ENCODE measurements at places on chromosomes 2 and 18. TPM values are rescaled to one million over a fixed set of nuclear protein-coding genes. Genes with fewer than 3 reads are reported as not detected.

The KIF5C gene
- 13.3 TPM for total RNA-seq

The SLC8A1 gene
- total RNA-seq: 40.8 TPM

- H3K4me1 ChIP-seq: no peaks in the 10 kb centered on the region
- DNase-seq: no peak
- no peaks in the 10 kb centered on the region for H3K36me3 ChIP-seq
- no peak overlapping the region for H3K27ac ChIP-seq
- H3K27me3 ChIP-seq: no peaks in the 10 kb centered on the region
- H3K4me3 ChIP-seq: no peak overlapping the region
Measured at GRCh38 chr2:7419814-7420311, 502.7 kb downstream of the RNF144A start.

- H3K4me3 ChIP-seq: no peak overlapping the region
- H3K36me3 ChIP-seq: no peaks in the 10 kb centered on the region
- peak overlapping the region; percentile 48 for H3K27ac ChIP-seq
- no peak for DNase-seq
- no peaks in the 10 kb centered on the region for H3K27me3 ChIP-seq
Measured at GRCh38 chr2:119638685-119639554, 40.1 kb upstream of the TMEM177 start.

DNA sequence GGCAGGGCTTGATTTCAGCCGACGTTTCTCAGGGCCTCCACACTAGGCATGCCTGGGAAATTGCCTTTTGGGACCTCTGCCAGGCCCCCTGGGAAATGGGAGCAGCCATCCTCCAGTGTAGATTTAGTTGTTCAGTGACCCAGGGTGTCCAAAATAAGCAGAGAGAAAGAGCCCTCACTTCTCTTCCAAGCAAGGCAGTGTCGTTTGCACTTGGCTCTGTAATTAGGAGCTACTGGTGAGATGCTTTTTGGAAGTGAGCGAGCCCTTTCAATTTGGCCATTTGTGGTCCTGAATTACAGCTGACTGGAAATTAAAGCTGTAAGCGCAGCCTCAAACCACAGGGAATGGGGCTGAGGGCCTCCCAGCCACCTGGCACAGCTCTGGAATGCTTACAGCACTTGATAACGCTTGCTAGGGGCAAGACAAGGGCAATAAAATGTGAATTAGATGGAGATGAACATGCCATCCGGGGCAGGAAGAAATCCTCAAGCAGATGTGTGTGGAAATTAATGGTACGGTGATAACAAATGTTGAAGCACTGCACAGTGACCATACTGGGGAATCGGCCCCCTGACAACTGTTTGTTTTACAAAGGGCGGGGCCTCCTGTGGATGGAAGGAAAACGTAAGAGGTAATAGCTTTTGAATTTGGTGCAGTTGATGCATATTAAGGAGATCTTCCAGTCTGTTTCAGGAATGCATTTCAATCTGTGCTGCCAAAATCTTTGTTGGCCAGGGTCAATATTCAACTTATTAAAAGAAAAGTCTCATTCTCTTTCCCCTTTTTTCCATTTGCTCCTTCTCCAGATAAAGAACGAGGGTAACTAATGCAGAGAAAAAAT is 173.1 kb downstream of the UXS1 start:
- peaks cover 21% of the 10 kb centered on the region for H3K4me1 ChIP-seq
- no peaks in the 10 kb centered on the region for H3K27me3 ChIP-seq
- peak overlapping the region; percentile 55 for H3K27ac ChIP-seq
- DNase-seq: no peak
- no peak overlapping the region for H3K4me3 ChIP-seq
- no peaks in the 10 kb centered on the region for H3K36me3 ChIP-seq

DNA sequence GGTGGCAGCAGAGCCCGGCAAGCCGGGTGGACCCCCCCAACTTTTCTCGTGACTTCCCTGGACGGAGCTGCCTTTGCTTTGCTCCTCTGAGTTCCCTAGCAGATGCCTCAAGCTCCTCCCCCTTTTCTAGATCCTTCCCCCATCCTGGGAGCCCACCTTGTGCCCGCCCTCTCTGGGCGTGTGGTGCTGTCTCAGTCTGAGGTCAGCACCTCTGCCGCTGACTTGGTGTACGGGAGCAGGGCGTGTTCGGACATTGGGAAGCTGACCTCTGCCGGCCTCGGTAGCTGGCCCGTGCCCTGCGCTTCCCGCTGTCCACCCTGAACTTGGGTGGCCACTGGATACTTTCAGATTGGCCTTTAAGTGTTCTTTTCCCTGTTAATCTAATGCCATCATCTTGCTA is 19.6 kb upstream of the ESPNL start:
- H3K4me3 ChIP-seq: no peak overlapping the region
- no peaks in the 10 kb centered on the region for H3K4me1 ChIP-seq
- H3K27ac ChIP-seq: no peak overlapping the region
- H3K36me3 ChIP-seq: peaks cover 22% of the 10 kb centered on the region
- peak; percentile 69 for DNase-seq
- H3K27me3 ChIP-seq: no peaks in the 10 kb centered on the region

DNA sequence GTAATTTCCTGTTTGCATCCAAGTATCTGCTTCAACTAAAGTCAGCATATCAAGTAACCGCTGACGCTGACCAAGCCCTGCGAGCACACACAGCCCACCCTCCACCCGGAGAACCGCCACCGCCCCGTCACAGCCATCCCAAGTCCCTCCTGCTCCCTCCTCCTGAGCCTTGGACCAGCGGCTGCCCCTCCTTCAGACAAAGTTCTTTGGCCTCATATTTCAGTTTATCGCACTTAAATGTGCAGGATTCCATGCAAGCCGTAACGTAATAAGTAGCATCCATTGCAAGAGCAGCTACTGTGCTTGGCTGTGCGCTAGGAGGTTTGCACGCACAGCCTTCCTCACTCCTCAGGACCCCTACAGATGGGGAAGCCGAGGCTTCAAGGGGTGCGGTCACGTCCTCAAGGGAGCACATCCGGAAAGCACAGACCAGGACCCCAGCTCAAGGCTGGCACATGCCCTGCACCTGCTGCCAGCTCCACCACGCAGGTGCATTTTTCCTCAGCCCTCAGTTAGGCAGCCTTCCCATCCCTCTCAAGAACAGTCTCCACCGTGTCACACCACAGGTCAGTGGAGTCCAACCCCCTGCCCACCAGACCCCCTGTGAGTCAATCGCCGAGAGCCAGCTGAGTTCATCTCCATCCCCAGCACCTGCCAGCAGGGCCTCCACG is 17.1 kb downstream of the PXDN start:
- no peak for DNase-seq
- H3K27ac ChIP-seq: no peak overlapping the region
- H3K4me1 ChIP-seq: peaks cover 48% of the 10 kb centered on the region
- H3K4me3 ChIP-seq: no peak overlapping the region
- no peaks in the 10 kb centered on the region for H3K27me3 ChIP-seq

- peak overlapping the region; percentile 92 for H3K27ac ChIP-seq
- H3K4me3 ChIP-seq: peak overlapping the region; percentile 93
- H3K4me1 ChIP-seq: peaks cover 29% of the 10 kb centered on the region
- no peak for DNase-seq
- no peaks in the 10 kb centered on the region for H3K27me3 ChIP-seq
Measured at GRCh38 chr2:47784352-47784851, 1.5 kb downstream of the MSH6 start.
